ENCODE measurements at places on chromosomes 16 and 17.
A peak's percentile ranks its signal among the peaks of the same experiment; 100 is the strongest.

DNA sequence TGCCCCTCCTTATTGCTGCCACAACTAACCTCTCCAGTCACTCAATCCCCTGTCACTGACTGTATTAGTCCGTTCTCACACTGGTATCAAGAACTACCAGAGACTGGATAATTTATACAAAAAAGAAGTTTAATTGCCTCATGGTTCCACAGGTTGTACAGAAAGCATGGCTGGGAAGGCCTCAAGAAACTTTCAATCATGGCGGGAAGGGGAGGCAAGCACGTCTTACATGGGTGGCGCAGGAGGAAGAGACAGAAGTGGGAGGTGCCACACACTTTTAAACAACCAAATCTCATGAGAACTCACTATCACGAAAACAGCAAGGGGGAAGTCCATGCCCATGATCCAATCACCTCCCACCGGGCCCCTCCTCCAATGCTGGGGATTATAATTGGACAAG is 86.0 kb upstream of the BCAR1 start:
- DNase-seq: no peak

DNA sequence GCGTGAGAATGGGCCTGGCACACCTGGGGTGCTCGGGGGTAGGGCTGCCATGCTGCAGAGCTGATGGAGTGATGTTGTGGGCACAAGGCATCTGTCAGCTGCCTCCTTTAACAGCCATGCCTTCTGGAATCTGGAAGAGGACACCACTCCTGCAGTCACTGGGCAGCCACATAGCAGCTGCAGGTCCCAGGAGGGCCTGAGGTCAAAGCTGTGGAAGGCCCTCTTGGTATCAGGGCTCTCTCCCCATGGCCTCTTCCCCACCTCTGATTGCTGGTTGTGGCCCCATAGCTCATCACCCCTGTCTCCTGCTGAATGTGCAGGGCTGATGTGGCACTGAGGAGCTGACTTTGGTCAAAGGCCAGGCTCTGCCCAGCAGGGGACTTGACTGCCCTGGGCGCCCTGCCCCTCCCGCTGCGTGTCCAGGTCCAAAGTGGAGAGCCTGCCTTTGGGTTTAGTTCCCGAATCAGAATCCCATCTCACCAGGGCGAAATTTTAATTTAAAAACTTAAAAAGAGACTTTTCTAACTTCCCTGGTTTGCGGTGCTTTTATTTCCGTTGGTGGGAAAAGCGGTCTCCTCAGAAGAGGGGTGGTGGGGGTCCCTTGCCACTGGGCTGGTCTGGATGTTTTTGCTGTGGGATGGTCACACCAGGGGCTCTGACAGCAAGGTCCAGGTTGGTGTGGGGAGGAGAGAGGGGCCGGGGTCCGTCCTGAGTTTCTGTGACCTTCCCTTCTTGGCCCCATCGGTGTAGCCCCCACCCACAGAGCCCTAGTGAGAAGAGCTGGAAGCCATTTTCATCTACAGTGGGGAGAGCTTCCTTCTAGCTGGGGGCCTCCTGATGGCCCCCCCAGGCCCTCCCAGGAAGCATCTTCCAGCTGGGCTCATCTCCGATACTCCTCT is 5.9 kb downstream of the UBALD2 start:
- peak; percentile 51 for DNase-seq

GRCh38 chr17:80812362-80813088 is 179.1 kb upstream of the CHMP6 start:
- no peak for DNase-seq

DNA sequence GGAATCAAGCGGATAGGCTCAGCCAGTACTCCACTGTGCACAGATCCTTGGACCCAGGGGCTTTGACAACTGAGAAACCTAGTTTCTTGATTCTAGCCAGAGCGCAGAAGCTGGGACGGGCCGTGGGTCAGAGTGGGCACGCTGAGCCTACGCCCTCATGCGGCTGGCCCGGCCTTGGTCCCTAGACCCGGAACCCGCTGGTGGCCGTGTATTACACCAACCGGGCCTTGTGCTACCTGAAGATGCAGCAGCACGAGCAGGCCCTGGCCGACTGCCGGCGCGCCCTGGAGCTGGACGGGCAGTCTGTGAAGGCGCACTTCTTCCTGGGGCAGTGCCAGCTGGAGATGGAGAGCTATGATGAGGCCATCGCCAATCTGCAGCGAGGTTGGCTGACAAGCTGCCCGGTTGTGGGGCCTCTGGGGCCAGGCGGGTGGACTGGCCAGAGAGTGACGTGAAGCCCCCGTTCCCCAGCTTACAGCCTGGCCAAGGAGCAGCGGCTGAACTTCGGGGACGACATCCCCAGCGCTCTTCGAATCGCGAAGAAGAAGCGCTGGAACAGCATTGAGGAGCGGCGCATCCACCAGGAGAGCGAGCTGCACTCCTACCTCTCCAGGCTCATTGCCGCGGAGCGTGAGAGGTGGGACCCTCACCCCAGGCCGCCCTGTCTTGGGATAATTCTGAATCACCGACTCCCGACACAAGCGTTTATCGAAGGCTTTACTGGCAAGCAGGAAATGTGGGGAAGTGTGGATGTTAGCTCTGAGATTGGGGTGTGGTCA is 946 bp downstream of the STUB1 start:
- no peak for DNase-seq

DNA sequence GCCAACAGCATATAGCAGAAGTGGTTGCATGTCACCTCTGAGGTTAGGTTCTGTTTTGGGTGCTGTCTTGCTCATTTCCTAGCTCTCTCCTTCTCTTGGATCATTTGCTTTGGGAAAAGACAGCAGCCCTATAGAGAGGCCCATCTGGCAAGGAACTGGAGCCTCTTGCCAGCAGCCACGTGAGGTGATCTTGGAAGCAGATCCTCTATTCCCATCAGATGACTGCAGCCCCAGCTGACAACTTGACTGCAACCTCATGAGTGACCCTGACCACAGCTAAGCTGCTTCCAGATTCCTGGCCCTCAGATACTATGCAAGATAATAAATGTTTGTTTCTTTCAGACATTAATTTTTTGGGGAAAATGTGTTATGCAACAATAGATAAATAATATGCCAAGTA is 213.3 kb upstream of the HS3ST4 start:
- no peak for DNase-seq

GRCh38 chr16:88398874-88399178 is 16.1 kb downstream of the ZNF469 start:
- no peak for DNase-seq

GRCh38 chr16:21646721-21647561 is 5.5 kb downstream of the IGSF6 start:
- peak; percentile 74 for DNase-seq

GRCh38 chr17:44384823-44385286 is 4.6 kb downstream of the ITGA2B start:
- DNase-seq: no peak

- DNase-seq: peak; percentile 68
Observed at GRCh38 chr16:87702325-87702811, 63.4 kb downstream of the KLHDC4 start.

GRCh38 chr17:31559584-31560501 is 168.4 kb downstream of the RAB11FIP4 start:
- DNase-seq: no peak

- no peak for DNase-seq
Observed at GRCh38 chr17:39688945-39689344, 1.1 kb upstream of the PGAP3 start.
